Germinal center (tissue), 1 donor: ENCODE measurements at places on chromosomes 7 and 10.

DNA sequence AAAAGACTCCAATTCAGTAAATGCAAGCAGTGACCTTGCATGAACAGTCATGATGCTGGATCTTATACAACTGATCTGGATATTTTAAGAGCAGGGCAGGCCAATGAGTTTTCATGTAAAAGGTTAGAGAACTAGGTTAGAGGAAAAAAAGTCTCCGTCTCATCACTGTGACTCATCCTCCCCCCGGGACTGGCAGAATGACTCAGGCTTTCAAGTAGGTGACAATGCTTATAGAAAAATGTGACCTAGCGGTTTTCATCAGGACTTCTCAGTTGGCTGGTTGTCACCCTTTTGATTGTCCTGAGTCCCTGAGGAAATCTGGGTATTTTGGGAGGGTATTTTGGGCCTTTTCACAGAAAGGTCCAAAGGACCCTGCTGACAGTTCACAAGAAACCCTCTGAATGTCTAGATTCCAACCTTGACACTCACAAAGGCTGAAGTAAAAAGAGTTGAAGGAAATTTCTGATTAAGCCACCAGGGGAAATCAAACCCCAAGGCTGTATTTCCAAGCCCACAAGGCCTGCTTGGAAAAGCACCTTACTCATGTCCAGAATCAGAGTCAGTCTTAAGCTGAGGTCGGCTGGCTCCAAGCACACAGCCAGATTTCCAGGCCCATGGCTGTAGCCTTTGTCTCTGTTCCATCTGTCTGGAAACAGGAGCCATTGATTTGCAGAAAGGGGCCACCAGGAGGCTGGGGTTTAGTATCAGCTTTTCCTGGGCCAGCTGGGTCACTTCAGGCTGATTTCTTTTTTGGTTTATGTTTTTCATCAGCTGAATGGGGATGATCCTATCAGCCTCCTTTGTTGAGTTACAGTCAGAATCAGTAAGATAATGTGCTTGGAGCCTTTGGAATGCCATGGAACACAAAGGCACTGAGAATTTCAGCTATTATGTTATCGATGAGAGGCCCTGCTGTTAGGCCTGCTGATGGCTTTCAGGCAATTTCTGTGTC, 226.4 kb upstream of the HABP2 start:
- no peak for DNase-seq

- no peak for DNase-seq
These were observed 268.5 kb upstream of the NPSR1 start for GRCh38 chr7:34389332-34390078.

- no peak for DNase-seq
These were observed 46.9 kb downstream of the PRPF18 start for GRCh38 chr10:13633689-13634088.

DNA sequence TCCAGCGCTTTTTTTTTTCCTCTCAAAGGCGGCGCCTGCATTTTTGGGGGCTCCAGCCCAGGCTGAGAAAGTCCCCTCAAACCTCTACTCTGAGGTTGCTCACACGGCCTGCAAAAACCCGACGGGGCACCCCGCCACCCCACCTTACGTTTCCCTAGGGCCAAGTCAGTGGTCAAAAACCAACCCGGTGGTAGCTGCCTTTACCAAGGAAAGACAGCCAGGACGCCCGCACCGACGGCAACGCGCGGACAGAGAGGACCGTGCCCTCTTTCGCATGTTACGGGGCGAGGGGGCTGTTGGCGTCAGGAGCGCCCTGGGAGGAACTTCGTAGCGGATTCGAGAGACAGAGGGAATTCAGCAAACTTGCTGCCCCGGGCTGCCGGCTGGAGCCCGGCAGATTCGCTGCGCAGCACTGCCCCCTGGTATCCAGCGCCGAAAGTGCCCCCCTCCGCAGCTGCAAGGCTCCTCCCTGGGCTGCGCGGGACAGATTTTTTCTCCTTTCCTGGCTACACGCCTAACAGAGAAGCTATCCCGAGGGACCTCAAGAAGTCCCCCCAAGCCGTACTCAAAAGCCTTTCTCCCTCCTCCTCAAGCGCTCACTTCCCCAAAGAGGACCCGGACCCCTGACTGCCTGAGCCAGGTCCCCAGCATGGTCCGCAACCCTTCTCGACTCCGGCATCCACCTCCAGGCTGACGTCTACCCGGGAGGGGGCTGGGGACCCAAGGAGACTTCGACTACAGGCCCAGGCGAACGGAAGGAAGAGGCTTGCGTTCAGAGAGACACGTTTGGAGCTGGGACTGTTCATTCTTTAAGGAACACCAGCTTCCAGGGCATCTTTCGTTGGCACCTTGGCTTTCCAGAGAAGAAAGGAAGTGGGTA, 27.7 kb upstream of the VAX1 start:
- DNase-seq, result peak; percentile 42

DNA sequence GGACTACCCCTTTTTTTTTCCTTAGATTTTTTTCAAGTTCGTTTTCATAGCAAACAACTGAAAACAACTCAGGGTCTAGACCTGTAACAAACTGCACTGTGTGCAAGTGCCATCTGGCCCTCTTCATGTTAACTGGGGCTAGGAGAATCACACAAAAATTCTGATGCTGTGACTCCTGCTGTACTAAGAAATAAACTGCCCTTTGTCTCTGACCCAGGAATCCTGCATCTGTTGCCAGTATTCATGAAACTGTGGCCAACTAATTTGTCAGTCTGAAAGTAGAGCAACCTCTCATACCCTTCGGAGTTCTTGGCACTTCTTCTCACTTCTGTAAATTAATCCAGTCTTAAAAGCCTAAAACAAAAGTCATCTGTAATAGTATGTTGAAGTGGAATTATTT, 218.4 kb upstream of the PCDH15 start:
- no peak for DNase-seq

GRCh38 chr7:97480772-97481390, 251.0 kb upstream of the TAC1 start:
- DNase-seq, result no peak

DNA sequence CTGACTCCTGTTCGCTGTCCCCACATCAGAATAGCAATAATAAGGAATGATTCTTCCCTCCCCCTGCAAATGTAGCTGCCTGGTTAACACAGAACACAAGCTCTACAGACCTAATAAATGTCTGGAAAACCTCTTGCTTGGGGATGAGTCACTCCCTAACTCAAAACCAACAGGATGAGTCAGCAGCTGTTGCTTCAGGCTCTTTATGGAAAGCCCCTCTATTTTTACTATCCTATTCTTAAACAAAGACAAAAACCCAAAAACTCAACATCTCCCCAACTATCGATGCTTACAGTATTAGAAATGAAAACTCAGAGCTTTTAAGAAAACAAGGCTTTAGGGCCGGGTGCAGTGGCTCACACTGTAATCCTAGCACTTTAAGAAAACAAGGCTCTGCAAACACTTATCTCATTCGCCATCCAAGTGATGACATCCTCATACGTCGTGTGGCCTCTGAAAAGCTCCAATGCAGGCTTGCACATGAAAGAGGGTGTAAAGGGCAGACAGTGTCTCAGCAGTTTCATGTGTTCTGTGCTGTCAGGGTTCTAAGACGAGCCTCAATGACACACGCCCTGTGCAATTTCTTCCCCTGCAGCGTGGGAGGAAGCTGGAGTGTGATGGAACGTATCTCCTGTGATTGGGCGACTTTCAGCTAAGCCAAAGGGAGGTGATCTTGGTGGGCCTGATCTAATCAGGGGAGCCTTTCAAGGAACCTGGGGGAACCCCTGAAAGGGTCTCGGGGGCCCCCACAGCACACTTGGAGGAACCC, 70.1 kb downstream of the AMZ1 start:
- DNase-seq, result no peak

DNA sequence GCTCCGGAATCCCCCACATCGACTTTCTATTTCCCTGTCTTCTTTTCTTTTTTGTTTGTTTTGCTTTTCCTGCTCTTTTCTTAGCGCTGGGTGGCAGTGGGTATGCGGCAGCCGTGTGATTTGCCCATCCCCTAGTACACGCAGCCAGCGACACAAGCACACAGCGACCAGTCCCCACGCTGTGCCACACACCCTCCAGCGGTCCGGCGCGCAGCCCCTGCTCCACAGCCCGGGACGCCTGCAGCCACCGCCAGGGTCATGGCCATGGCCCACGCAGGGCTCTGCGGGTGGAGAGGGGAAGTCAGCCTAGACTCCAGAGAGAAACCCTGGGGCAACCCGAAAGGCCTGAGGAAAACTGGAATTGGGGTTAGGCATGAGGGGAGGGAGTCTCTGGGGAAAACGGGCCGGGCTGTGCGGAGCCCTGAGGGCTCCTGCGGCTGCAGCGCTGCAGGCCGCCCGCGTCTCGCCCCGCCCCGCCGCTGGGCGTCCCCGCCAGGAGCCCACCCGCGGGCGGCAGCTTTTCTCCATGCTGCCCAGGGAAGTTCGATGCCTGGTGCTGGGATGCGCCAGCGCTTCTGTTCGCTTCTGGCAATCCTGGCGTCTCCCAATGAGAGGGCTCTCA, 2.5 kb downstream of the CHRM2 start:
- no peak for DNase-seq

- no peak for DNase-seq
These were observed 100.1 kb downstream of the LSMEM1 start for GRCh38 chr7:112580717-112581435.

DNA sequence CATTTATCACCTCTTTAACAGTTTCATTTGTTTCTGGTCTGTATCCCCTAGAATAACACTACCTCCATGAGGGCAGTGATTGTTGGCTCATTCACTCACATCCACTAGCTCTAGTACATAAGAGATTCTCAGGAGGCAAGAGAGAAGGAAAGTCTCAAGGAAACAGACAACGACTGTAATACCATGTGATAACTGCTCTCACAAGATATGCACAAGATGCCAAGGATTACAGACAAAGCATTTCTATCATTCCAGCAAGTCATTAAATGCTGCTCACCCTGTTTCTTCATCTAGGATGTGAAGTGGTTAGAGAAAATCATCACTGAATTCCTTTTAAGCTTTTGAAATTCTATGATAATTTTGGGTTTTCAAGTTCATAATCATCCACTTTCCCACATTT, 115.3 kb downstream of the HIBADH start:
- DNase-seq, result no peak

GRCh38 chr7:129535896-129536295, 33.6 kb downstream of the SMKR1 start:
- no peak for DNase-seq

- DNase-seq, result no peak
These were observed 162.6 kb downstream of the OAT start for GRCh38 chr10:124256151-124256550.

DNA sequence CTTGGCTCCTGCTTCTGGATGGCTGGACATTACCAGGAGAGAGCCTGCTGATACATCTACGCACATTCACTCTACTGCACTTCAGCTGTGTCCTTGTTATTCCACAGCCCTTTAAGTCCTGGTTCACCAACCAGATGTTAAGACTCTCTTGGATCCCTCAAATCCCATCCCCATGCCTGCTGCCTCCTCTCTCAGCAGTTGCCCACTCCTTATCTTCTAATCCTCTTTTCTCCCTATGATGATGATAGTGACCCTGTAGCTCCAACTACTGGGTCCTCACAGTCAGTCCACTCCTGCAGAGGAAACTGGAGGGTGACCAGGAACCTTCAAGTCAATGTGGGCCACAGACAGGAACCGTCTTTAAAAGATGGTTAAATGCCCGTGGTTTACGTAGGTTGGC, 96.3 kb upstream of the PDCD4 start:
- no peak for DNase-seq

DNA sequence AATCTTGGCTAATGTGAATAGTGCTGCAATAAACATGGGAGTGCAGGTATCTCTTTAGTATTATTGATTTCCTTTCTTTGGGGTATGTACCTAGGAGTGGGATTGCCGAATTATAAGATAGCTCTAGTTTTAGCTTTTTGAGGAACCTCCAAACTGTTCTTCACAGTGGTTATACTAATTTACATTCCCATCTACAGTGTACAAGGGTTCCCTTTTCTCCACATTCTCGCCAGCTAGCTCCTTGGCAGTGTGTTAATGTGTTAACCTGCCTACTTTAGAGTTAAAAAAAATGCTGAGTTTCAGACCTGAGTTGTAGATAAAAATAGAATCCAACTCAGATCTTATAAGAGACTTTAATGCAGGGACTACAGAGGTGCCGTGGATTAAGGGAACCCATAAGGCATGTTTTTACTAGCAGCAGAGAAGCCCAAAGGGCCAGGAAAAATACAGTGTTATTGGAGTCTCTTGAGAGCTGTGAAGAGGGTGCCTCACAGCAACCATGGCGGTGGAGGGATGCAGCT, 35.4 kb downstream of the CDK13 start:
- DNase-seq, result no peak
